ENCODE measurements at places on chromosomes 2 and 18. TPM values are rescaled to one million over a fixed set of nuclear protein-coding genes. Genes with fewer than 3 reads are reported as not detected.

DNA sequence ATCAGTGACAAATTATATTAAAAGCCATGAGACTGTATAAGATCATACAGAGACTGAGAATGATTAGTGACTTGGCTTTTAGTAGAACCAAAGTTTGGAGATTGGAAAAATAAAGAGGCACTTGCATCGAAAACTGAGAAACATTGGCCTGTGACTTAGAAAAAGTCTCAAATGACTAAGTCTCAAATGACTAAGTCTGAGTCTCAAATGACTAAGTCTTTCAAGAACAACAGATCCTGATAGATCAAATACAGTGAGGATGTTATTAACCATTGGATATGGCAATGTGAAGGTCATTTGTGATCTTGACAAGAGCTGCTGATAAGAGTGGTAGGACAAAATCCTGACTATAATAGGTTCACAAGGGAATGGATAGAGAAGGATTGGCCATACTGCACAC, 135.5 kb upstream of the FANCL start:
- H3K36me3 ChIP-seq, result no peaks in the 10 kb centered on the region
- H3K27ac ChIP-seq, result no peak overlapping the region
- H3K4me1 ChIP-seq, result no peaks in the 10 kb centered on the region
- DNase-seq, result peak; percentile 28
- H3K4me3 ChIP-seq, result no peak overlapping the region
- H3K27me3 ChIP-seq, result no peaks in the 10 kb centered on the region

GRCh38 chr18:28793901-28794300, 617.0 kb upstream of the CDH2 start:
- H3K4me3 ChIP-seq, result no peak overlapping the region
- no peaks in the 10 kb centered on the region for H3K36me3 ChIP-seq
- H3K27me3 ChIP-seq, result no peaks in the 10 kb centered on the region
- no peak for DNase-seq

DNA sequence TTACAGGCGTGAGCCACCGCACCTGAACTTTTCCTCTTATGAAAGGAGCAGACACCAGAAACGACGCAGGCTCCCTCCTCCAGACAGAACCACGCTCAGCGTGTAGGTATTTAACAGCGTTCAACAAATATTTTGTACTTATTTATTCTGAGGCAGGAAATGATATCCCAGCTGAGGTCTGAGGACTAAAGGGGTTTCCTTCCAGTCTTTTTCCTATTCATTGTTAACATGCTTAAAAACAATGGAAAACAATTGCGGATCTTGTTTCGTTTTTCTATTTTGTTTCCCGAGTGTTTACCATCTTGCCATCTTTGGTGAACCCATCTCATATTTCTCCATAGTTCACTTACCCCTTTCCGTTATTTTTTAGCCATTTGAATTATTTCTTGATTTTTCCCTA, 43.7 kb upstream of the FOSL2 start:
- no peaks in the 10 kb centered on the region for H3K27me3 ChIP-seq
- H3K4me1 ChIP-seq, result no peaks in the 10 kb centered on the region
- H3K27ac ChIP-seq, result no peak overlapping the region
- no peak overlapping the region for H3K4me3 ChIP-seq
- DNase-seq, result no peak

GRCh38 chr2:129080715-129081476, 762.2 kb upstream of the HS6ST1 start:
- DNase-seq, result no peak
- H3K36me3 ChIP-seq, result no peaks in the 10 kb centered on the region
- no peak overlapping the region for H3K27ac ChIP-seq
- H3K4me3 ChIP-seq, result no peak overlapping the region
- H3K27me3 ChIP-seq, result peaks cover 35% of the 10 kb centered on the region

DNA sequence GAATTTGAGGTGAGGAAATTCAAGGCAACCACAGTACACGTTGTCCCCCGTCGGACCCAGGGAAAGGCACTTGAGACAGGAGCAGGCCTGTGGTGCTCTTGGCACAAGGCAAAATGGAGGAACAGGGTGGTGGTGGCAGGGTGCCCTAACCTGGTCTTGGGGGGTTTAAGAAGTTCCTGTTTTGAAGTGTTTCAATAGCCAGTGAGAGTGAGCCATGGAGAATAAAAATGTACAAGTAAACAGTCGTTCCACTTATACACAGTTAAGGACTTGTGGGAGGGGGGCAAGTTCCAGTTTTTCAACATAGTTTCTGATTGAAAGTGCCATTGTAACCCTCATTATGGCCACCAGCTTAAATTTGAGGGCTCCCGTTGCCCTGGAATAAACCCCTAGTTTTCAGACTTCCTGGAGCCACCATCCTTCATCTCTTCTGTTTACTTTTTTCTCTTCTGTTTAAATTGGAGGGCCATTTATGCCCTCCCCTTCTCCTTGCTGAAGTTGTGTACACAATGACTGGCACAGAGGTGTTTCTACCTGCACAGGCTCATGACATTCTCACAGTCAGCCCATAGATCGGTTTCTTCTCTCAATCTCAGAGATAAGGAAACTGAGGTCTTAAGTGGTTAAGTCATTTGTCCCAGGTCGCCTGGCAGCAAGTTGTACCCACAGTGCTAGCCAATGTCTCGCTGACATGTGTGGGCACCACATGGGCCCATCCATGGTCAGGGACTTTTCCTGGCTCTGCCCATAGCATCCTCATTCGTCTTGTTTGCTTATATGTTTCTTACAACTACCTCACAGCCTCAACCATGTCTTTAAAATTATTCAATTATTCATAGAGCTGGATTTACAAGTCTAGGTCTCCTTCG, 66.0 kb upstream of the ST3GAL5 start:
- no peak overlapping the region for H3K4me3 ChIP-seq
- no peak for DNase-seq
- no peaks in the 10 kb centered on the region for H3K4me1 ChIP-seq
- H3K27ac ChIP-seq, result no peak overlapping the region
- no peaks in the 10 kb centered on the region for H3K27me3 ChIP-seq

DNA sequence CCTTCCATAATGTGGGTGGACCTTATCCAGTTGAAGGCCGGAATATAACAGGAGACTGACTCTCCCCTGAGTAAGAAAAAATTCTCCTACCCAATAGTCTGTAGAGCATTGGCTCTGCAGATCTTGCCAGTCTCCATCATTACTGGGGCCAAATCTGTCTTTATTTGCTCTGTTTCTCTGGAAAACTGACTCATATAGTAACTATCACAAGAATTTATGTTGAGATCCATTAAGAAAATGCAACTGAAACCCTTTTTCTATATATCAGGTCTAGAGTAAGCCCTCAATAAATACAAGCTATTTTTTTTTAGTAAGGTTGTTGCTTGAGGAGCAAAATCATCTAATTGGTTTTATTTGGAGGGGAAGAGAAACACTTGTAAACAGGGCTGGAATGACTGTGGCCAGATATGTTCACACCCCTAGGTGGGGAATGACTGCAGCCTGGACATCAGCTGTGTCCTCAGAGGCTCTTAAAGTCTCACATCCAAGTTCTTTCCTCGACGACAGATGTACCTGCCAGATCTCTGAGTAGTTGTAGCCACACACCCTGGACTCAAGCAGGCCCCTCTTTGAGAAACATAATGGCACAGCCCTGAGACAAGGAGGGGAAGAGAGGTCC, 339.7 kb downstream of the TNS1 start:
- H3K4me1 ChIP-seq, result no peaks in the 10 kb centered on the region
- no peak for DNase-seq
- H3K4me3 ChIP-seq, result no peak overlapping the region

- no peak overlapping the region for H3K27ac ChIP-seq
- no peaks in the 10 kb centered on the region for H3K36me3 ChIP-seq
Observed at GRCh38 chr2:83071914-83072313, 1387.2 kb downstream of the SUCLG1 start.

DNA sequence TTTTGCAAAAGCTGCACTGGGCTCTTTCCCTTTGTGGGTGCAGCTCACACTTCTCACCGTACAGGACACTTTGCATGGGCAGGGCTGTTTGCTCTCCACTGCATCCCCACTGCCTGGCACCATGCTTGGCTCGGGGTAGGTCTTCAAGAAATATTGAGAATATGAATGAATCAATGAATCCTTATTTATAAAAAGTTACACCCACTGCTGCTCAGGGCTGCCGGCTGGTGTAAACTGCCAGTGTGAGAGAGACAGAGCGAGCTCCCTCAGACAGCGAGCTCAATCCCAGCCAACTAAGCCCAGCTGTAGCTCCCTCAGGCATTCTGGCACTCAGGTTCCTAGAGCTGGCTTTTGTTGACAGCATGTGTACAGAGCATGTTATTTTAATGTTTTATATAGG, 3.4 kb downstream of the TMEM185B start:
- H3K4me3 ChIP-seq, result no peak overlapping the region
- no peaks in the 10 kb centered on the region for H3K27me3 ChIP-seq
- H3K36me3 ChIP-seq, result no peaks in the 10 kb centered on the region
- no peak for DNase-seq
- no peak overlapping the region for H3K27ac ChIP-seq

GRCh38 chr18:10898417-10898974, 250.9 kb downstream of the PIEZO2 start:
- no peak overlapping the region for H3K27ac ChIP-seq
- no peak overlapping the region for H3K4me3 ChIP-seq
- no peak for DNase-seq
- no peaks in the 10 kb centered on the region for H3K36me3 ChIP-seq
- H3K27me3 ChIP-seq, result no peaks in the 10 kb centered on the region

DNA sequence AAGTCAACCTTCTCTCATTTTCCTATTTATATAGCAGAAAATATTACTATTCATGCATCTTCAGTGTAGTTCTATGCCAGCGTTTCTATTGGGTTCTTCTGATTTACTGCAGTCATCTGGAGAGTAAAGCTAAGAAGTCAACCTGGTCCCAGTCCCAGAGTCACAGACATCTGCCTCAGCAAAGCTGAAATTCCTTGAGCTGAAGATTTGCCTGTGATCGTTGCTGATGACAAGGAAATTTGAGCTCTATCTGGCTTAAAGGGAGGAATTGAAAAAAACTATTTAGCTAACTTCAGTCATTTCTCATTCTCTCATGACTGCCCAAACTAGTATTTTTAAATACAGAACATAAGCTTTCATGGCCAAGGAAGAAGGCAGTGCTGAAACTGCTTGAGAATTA, 45.7 kb downstream of the RND3 start:
- no peak for DNase-seq
- H3K36me3 ChIP-seq, result no peaks in the 10 kb centered on the region
- no peaks in the 10 kb centered on the region for H3K27me3 ChIP-seq

- H3K27me3 ChIP-seq, result no peaks in the 10 kb centered on the region
- H3K4me1 ChIP-seq, result no peaks in the 10 kb centered on the region
Observed at GRCh38 chr2:172420216-172420615, 7.2 kb upstream of the ITGA6 start.

DNA sequence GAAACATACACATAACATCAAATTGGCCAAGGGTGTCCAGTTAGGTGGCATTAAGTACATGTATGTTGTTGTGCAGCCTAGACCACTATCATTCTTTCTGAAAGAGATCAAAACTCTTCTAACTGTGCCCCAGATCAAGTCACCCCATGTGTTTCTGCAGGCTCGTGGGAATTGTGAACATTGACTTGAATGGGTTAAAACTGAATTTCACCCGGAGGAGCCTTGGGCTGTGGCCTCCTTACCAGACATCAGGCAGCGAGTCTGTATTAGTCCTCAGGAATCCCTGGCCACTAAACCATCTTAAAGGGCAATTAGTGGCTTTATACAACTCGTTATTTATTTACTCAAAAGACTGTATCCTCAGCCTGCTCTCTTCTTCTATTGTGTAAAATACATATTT, 149.0 kb upstream of the REV1 start:
- DNase-seq, result no peak
- no peaks in the 10 kb centered on the region for H3K36me3 ChIP-seq
- no peaks in the 10 kb centered on the region for H3K4me1 ChIP-seq

DNA sequence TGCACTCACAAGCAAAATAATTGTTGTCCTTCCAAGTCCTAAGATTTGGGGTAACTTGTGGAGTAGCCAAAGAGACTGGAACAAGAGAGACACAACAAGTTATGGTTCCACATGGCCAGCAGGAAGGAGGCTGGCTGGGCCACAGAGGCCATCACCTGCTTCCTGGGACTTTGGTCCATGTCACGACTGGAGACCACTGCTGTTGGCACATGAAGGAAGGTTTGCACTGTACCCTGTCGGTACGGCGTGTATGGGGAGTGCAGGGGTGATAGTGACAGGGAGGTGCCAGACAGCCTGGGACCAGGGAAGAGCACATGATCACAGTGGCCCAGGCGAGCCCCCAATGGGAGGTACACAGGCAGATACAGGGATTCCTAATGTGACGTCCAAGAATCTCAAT, 15.5 kb downstream of the SLC66A2 start:
- H3K27me3 ChIP-seq, result no peaks in the 10 kb centered on the region
- H3K4me1 ChIP-seq, result no peaks in the 10 kb centered on the region
- no peak overlapping the region for H3K4me3 ChIP-seq

The CCDC85A gene
- 0.10 TPM for total RNA-seq

The CELF4 gene
- total RNA-seq, result not detected

The SP100 gene
- total RNA-seq, result 48.1 TPM

The POTEJ gene
- not detected for total RNA-seq

The RFX8 gene
- total RNA-seq, result not detected

The CXCR2 gene
- total RNA-seq, result 0.15 TPM

The BOLL gene
- not detected for total RNA-seq

The MFSD2B gene
- total RNA-seq, result 0.39 TPM

The ORC2 gene
- 51.9 TPM for total RNA-seq

The CEP68 gene
- total RNA-seq, result 11.2 TPM

The ADGRF3 gene
- not detected for total RNA-seq

All from HCT116 (cell line).